ENCODE measurements at places on chromosomes 12 and 14. TPM values are rescaled to one million over a fixed set of nuclear protein-coding genes. Genes with fewer than 3 reads are reported as not detected.

DNA sequence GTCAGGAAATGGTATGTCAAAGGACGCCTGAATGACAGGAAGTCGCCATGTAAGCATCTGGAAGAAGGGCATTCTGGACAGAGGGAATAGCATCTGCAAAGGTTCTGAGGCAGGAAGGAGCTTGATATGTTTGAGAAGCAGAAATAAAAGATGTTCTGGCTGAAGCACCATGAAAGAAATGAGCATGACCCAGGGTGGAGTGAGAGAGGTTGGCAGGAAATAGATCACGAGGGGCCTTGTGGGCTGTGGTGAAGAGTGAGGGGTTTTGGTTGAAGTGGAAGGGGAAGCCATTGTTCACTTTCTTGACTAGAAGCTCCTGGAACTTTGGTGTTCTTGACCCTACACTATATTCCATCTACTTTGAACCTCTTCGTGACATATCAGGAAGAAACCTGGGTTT is 99.4 kb upstream of the PARP11 start:
- DNase-seq = no peak

DNA sequence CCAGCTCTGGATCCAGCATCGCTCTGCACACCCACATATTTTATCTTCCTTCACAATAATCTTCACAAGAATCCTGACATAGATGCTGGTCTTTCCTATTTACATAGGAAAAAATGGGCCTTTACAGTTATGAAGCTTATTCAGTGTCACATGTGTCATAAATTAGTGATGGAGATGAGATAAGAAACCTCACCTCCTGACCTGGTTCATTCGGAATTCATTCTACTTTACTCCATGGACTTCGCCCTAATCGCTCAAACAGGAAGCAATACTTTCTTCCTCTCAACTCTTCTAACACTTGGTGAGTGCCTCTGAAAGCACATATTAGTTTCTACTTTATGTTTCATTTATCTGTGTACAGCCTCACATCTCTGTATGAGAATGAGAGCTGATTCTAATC is 12.0 kb upstream of the SINHCAF start:
- no peak for DNase-seq

DNA sequence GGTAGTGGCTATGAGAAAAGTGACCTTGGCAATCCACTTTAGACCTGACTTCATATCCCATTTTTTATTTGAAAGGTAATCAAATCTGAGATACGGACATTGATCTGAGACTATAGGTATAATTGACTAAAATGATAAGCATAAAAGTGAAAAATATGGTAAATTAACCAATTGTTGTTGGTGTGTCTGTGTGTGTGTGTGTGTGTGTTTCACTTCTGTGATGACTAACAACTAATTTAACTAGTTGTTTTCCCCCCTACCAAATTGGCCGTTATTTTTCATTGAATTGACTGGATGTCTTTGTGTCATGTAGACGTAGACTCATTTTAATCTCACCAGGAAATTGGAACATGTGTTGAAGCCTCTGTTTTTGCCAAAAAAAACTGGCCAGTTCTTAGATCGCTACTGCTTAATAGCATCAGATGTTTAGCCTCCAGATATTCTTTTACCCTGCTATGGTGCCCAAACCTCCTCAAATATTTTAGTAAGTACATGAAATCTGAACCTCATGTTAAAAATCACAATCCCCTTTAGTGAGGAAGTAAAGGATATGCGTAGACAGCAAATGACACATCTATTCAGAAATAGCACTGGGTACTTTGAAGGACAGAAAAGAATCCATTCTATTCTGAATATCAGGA is 395.0 kb downstream of the EGLN3 start:
- no peak for DNase-seq

GRCh38 chr14:49418789-49419188 is 167.4 kb downstream of the RPS29 start:
- no peak for DNase-seq

DNA sequence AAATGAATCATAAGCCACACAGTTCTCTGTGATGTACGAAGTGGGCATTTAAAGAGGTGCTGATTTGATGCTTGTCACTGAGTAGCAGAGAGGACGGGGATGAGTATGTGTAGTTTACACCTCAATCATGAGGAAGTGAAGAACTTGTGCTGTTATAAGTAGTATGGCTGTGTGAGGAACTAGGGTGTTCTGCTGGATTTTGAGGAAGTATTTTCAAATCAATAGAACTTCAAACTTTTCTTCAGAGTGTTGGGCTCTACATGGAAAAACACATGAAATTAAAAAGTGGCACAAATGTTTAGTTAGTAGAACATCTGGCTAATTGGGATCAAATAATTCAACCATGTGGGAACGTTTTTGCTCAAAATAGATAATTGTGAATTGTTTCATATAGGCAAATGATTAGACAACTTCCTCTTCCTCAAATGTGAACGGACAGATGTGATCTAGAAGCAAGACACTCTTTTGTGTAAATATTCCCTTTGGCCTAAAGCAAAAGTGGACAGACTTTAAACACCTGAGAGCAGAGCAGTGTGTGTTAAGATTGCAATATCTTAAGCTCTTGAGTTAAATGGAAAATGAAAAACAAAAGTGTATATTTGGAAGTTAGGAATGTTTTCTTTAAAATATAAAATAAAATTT is 168.5 kb downstream of the NAV3 start:
- no peak for DNase-seq

DNA sequence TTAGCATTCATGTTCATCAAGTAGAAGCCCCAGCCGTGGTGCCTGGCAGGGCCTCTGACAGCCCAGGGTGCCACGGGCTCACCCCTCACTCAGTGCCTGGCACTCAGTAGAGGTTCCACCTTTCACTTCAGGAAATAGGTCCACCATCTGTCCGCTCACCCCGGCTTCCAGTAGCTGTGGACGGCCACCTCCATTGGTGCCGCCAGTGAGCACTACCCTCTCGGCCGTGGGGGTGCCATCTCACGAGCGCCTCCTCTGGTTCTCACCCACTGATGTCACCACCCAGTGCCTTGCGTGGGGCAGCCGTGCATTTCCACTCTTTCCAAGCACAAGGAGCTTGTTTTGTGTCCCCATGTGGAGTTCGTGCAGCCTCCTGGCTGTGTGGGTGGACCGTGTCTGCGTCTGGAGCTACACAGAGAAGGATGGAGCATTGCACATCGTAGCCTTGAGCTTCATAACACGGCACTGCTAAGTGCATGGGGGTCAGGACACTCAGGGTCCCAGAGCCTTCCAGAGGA is 41.0 kb upstream of the MMP17 start:
- no peak for DNase-seq

- DNase-seq = no peak
Observed at GRCh38 chr14:93751946-93752655, 36.2 kb downstream of the PRIMA1 start.

DNA sequence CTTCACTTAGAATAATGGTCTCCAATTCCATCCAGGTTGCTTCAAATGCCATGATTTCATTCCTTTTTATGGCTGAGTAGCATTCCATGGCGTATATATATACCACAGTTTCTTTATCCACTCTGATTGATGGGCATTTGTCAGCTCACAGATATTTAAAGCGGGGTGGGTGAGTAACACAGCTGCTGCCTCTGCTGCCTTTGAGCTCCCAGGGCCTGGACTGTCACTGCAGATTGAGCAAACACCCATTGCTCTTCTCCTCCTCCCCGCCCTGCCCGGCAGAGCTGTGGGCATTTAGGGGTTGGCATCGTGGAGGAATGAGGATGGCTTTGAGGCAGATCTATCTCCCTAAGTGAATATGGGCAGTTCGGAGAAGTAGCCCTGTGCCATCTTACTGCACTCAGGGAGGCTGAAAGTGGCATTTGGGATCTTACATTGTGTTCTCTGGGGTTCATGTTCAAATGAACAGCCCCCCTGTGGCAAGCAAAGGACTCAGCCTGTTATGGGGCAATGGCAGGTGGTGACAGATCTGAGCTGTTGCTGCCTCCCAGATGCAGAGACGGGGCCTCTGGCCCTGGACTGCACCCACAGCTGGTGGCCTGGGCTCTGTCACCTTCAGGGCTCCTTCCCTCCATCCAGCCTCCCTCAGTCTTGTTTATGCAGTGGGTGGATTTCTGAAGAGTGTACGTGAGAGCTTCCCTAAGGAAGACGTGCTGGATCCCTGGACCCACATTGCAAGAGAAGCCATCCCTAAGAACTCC is 4.9 kb downstream of the RFLNA start:
- no peak for DNase-seq

GRCh38 chr14:44135972-44136371 is 371.1 kb downstream of the FSCB start:
- DNase-seq = no peak

GRCh38 chr12:46921048-46921763 is 95.4 kb upstream of the SLC38A4 start:
- DNase-seq = no peak

DNA sequence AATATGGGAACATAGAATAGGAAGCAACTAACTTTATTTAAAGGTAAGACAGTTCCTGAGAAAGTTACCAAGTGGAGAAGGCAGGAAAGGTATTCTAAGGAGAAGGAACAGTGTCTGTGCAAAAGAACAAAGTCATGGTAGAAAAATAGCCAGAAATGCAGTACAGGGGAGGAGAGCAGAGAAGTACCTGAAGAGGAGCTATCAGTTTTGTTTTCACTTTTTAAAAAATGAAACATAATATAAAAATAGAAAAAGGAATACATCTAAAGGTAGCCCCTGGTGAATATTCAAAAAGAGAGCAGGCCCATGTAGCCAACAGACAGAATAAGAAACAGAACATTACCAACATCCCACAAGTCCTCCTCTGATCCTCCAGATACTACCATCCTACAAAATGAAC is 408.7 kb downstream of the ADAMTS20 start:
- no peak for DNase-seq

MUCL1 gene
- not detected for total RNA-seq

RASSF9 gene
- total RNA-seq = not detected

GRIP1 gene
- total RNA-seq = not detected

TPPP2 gene
- total RNA-seq = not detected
